Effector memory CD8-positive, alpha-beta T cell (primary cell): ENCODE measurements at places on chromosomes 5 and 9.

- no peak for DNase-seq
Measured at GRCh38 chr5:56202483-56202882, 30.6 kb downstream of the ANKRD55 start.

GRCh38 chr5:132895719-132896305 is 22.3 kb downstream of the LEAP2 start:
- no peak for DNase-seq

DNA sequence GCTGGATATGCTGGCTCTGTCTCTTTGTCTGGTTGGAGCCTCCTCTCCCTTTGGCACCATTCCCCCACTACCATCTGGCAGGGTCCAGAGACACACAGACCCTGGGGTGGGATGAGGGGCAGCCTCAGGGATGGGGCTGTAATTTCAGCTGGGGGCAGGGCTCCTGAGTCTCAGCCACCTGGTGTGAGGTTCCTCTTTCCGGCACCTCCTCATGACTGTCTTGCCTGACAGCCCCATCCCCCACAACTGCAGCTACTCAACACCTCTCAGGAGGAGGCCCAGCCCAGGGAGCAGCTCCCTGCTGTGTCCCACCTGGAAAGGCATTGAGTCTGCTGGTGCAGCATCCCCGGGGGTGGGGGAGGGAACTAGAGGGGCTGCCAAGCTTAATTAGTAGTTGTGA is 11.7 kb upstream of the RPS14 start:
- DNase-seq, result no peak

GRCh38 chr5:31561946-31562345 is 29.8 kb downstream of the C5orf22 start:
- no peak for DNase-seq

- DNase-seq, result no peak
Measured at GRCh38 chr5:149826574-149826973, 96.5 kb downstream of the PPARGC1B start.

GRCh38 chr5:180637962-180638680 is 11.3 kb downstream of the FLT4 start:
- no peak for DNase-seq

GRCh38 chr5:69364414-69364813 is 4.9 kb downstream of the AK6 start:
- DNase-seq, result no peak
